GM10248 (cell line): ENCODE measurements at places on chromosomes 4 and X.
A peak's percentile ranks its signal among the peaks of the same experiment; 100 is the strongest.

DNA sequence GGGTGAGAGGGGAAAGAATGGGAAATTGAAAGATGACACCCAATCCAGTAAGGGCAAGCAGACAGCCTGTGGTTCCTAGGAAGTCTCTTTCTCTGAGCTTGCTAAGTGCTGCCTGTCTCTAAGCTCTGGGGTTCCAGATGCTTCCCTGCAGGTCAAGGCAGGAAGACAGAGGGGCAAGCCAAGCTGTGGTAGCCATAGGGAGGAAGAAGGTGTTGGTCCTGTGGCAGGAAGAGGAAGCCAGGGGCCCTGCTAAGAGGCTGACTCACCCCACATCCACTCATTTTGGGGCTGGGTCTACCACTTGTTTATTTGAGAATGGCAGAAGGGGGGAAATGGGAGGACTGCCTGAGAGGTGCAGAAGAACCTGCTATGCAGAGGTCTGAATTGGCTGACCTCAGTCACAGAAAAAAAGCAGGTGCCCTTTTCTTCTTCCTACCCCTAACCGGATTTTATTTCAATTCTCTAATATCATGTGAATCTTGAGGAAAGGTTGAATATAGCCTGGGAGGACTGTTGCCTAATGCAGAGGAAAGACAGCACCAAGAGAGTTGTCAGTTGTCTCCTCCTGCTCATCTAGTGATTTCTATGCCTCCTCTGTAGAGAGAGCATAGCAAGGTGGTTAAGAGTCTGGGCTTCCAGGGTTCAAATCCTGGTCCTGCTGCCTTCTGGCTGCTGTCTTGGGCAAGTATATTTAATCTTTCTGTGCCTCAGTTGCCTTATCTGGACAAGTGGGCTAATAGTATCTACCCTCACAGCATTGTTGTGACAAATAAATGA lies 27.4 kb downstream of the HOPX start:
- no peak for DNase-seq

DNA sequence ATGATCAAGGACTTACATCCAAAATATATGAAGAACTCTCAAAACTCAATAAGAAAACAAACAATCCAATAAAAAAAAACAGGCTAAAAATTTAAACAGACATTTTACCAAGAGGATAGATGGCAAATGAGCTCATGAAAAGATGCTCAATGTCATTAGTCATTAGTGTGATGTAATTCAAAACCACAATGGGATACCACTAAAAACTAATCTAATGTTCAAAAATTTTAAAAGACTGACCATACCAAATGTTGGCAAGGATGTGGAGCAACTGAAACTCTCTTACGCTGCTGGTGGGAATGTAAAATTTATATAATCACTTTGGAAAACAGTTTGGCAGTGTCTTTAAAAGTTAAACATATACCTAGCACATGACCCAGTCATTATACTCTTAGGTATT lies 43.7 kb downstream of the RPS6KA6 start:
- DNase-seq: no peak

- peak; percentile 18 for DNase-seq
These were observed 2.7 kb downstream of the HAND2 start for GRCh38 chr4:173527103-173527891.

DNA sequence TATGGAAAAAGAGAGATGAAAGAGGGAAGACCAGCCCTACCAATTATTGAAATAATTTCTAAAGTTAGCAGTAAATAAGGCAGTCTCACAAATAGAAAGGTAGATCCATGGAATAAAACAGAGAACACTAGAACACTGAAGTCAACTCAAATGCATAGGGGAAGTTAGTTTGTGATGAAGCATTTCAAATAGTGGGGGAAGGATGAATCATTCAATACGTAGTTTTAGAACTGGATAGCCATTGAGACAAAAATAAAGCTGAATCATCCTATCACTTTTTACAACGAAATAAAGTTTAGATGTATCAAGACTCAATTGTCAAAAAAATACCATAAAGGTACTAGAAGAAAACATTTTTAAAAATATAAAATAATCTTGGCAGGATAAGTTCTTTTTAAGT lies 143.2 kb upstream of the DGKK start:
- no peak for DNase-seq

GRCh38 chrX:64198036-64198435 lies 7.5 kb downstream of the AMER1 start:
- no peak for DNase-seq

GRCh38 chrX:42414057-42414456 lies 363.9 kb downstream of the PPP1R2C start:
- DNase-seq: no peak

DNA sequence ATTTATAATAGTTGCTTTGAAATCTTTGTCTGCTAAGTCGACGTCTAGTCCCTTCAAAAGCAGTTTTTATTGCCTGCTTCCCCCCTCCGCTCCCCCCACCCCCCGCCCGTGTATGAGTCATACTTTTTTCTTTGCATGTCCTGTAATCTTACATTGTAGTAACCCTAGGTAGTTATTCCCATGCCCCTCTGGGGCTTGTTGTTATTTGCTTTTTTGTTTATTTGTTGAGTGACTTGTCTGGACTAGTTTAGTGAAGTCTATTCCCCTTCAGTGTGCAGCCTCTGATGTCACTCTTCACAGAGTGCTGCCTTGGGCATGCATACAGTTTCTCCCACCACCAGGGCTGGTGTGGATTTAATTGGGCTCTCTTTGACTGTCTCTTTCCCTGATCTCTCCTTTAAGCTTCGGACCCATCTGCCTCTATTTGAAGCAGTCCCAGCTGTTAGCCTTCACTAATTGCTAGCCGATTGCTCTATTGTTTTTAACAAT lies 86.2 kb downstream of the PPEF1 start:
- no peak for DNase-seq

DNA sequence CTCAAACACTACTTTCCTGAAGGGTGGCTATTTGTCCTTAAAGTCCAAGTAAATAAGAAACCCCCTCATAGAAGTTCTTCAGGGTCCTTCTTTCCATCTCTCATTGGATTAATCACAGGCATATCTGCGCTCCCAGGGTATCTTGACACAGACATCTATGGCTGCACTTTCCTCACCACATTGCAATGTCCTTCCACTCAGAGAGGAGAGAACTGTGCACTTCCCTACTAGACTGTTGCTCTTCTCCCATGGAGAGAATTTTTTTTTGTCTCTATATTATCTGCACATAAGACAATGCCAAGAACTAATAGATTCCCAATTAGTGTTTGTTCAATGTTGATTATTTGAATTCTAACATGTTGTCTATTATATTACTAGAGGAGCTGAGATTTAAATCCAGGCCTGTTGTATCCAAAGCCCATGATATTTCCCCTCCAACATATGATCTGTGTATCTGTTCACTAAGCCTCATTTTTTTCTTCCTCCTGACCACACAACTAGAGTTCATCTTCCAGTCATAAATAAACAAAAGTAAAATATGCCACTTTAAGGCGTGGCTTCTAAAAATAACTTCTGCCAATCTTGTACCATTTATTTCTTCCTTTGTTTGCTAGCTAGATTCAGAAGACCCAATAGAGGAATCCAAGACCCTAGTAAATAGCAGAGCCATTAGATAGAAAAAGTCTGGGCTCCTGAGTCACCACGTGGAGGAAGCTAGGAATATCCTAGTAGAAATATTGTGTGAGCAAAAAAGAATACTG lies 61.5 kb upstream of the FAM241A start:
- no peak for DNase-seq

GRCh38 chr4:124202099-124202498 lies 510.4 kb downstream of the ANKRD50 start:
- no peak for DNase-seq

DNA sequence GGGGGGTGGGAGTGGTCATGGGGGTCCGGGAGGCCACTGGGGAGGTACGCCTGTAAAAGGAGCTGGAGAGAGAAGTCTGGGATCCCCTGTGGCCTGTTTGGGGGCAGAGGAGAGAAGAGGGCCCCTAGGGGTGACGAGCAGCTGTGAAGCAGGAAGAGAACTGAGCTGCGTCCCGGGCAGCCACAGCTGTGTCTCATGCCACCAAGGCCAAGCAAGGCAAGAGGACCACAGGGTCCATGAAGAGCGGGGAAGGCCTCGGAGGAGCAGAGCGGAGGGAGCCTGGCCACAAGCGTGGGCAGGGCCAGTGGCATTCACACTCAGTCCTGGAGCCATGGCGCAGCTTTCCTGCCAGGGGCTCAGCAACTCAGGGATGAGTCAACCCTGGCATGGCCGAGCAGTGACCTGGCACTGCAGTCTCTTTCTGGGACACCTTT lies 13.6 kb upstream of the NAT8L start:
- DNase-seq: peak; percentile 8

DNA sequence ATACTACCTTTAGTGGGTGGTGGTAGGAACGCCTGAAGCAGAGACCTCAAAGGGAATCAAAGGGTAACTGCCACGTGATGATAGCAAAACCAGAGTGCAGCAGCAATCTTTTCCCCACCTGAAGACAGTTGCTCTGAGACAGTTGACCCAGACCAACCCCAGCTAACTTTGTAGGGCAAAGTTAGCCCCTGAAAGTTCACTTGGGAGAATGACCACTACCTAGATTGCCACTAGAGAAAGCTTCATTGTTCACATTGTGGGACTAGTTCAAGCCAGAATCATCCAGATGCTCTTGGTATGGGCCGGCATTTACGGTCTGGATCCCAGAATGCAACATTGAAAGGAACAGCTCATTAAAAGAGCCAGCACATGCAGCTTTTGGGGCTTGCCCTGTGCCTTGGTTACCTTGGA lies 4.1 kb downstream of the SEPTIN6 start:
- no peak for DNase-seq

DNA sequence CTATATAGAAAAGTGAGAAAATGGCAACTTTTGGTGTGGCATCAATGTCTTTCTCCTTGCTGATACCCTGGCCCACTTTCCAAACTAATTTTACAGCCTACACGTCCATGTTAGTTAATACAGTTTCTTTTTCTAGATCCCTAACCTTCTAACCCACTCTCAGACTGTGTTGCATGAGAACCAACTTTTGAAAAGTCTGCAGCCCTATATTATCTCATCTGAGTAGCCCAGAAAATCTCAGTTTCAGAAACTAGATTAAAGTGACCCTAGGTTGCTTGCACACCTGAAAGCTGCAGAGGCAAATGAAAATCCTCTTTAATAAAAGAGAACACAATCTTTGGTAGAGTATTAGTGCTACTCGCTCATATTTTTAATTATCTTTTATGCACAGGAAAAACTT lies 371.6 kb upstream of the EMCN start:
- no peak for DNase-seq

DNA sequence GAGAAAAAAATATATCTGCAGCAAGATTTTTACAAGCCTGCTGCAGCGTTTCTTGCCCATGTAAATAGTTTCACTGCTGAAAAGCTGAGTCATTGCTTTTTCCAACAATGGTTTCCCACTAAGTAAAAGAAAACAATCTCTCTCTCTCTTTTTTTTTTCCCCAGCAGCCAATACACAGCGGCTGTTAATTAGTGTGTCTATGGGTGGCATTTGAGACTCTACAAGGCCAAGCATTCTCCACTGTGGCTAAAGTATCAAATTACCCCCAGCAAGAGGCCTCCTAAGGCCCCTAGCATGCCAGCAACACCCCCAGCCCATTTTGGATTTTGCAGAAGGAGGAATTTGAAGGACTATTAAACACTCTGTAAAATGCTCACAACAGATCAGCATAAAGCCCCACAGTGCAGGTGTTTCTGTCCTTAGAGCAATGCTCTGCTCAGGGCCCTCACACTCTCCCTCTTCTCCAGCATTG lies 837.4 kb downstream of the TRIML1 start:
- DNase-seq: no peak

DNA sequence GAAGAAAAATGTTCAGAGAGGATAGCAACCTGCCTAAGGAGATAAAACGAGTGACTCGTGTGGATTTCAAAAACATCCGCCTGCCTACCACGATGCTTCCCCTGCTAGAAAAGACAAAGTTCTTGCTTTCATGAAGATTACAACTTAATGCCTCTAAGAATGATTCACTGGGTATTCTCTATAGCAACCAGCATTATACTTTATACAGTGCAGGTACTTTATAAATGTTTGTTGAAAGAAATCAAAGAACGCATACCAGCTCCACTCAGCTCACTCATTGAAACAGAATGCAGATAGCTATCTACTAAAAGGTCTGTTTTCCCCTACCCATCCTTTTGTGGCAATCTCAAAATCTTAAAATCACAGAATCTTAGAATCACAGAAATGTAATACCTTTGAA lies 33.7 kb downstream of the GASK1B start:
- DNase-seq: no peak

GRCh38 chr4:89803915-89804314 lies 33.0 kb downstream of the SNCA start:
- no peak for DNase-seq

DNA sequence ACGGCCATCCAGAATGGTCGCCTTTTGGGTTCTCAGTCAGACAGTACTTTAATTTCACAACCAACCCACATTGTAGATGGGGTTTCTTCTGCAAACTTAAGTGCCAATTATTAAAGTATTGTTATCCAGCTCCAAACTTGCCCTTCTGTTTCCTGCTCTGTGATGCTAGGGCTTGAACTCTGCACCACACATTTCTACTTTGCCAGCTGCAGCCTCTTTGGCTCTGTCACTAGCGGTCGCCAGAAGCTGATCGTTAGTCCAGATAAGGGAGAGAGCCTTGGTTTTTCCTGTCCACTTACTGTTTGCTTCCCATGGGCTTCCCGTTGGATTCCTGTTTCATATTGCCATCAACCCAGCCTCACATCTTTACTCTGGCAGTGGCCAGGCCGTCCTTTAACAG lies 196.6 kb downstream of the ASB9 start:
- no peak for DNase-seq

- DNase-seq: no peak
These were observed 661 bp downstream of the S100P start for GRCh38 chr4:6694177-6694901.

DNA sequence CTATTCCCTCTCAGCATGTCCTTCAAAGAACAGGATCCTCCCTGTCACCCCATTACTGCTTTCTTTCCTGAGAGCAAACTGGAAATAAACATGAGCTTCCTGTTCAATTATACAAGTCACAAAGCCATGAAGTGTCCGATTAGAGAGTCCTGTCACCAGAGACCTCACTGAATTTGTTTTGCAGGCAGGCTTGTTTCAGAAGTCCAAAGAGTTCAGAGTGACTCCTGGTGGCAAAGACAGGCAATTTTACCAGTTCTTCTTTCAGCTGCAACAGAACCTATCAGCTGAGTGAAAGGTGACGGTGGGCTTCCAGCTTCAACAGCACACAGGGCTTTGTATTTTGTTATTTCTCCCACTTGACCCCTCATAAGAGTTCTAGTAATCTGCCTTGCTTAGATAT lies 6.4 kb downstream of the ELK1 start:
- DNase-seq: no peak

DNA sequence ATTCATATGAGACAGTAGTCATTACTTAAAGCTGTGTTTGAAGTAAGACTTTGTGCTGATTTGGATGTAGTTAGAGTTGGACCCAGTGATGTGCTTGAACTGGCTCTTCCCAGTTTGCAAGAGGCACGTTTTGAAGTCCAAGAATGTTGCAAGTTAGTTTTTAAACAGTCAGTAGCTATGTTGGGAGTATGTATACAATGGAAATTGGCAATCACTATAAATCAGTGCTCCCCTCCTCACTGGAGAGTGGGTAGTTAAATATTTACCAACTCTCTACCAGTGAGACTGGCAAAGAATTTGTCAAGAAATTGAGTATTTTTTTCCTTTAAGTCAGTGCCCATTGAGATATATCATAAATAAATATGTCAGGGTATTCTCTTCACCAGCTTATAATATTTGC lies 191.9 kb upstream of the SPRY1 start:
- no peak for DNase-seq
